CD4-positive, alpha-beta T cell treated with Interleukin-4 for 4 hours (primary cell): ENCODE measurements at places on chromosomes 1 and 21.

DNA sequence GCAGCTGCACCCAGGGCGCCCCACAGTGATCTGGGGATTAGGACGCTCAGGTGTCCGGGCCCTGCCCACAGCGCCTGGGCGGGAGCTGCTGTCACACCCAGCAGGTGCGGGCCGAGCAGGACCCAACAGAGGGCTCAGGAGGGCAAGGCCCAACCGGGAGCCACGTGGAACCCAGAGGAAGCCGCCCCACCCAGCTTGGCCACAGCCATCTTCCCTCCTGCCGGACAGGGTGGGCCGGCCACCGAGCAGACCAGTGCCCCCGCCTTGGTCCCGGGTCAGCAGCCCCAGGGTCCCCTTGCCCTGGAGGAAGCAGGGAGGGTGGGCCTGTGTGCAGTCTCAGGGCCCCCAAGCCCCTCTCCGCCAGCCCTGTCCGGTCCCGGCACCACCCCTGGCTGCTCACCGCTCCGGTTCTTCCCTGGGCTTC is 6.3 kb upstream of the TTLL10 start:
- no peak for DNase-seq

- peak; percentile 65 for DNase-seq
These were observed 15.7 kb upstream of the RCAN1 start for GRCh38 chr21:34630536-34631143.

- no peak for DNase-seq
These were observed 88.5 kb upstream of the VAV3 start for GRCh38 chr1:108053270-108054013.

- DNase-seq: no peak
These were observed 106.4 kb downstream of the CTH start for GRCh38 chr1:70517444-70517843.

DNA sequence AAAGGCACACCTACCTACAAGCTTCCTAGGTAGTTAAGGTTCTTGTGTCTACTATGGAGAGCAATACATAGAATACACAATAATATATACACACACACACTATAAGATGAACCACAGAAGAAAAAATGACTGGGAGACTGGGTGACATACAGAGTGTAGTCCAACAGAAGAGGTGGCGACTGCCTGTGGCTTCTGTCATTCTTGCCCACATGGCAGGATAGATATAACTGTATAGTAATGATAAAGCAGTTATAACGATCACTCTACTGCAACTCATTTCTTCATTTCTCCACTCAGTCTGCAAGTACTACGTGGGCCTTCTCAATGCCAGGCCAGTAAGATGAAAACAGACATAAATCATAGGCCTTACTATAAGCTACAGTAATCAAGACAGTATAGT is 113.8 kb upstream of the EDN2 start:
- DNase-seq: no peak

- peak; percentile 68 for DNase-seq
These were observed 232.9 kb upstream of the SGIP1 start for GRCh38 chr1:66300972-66301451.

GRCh38 chr21:34148826-34149558 is 75.6 kb downstream of the MRPS6 start:
- DNase-seq: no peak

DNA sequence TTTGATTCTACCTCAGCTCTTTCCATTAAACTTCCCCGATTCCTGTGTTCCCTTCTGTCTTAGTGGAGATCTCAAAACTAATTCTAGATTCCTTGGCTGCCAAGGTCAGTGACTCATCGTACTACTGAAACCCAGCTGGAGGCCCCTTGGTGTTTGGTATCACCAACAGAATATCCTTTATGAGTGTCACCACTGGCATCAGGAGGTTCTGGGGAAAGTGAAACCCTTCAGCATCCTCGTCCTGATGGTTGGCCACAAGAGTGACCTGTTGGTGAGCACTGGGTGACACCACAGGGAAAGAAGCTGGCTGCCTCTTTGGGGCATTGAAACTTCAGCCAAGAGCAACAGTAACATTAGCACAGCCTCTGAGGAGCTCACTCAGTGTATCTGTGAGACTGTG is 9.6 kb downstream of the RAB42 start:
- no peak for DNase-seq

DNA sequence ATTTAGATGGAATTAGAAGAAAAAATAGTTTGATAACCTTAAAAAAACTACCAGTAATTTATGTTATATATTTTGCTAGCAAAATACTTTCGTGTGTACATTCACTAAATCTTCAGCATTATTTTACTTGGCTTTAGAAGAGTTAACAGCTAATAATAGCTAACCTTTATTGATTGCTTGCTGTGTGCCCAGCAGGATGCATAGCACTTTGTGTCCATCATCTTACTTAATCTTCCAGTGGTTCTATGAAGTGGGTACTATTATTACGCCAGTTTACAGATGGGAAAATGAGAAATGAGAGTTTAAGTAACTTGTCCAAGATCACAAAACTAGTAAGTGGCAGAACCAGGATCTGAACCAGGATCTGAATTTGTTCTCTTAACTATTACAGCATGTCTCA is 41.7 kb upstream of the GPR25 start:
- no peak for DNase-seq

GRCh38 chr1:8711151-8711550 is 106.3 kb downstream of the RERE start:
- no peak for DNase-seq

GRCh38 chr1:151384584-151384983 is 12.1 kb upstream of the SELENBP1 start:
- DNase-seq: no peak

- DNase-seq: no peak
These were observed 267.7 kb upstream of the C1orf87 start for GRCh38 chr1:60341274-60341673.

DNA sequence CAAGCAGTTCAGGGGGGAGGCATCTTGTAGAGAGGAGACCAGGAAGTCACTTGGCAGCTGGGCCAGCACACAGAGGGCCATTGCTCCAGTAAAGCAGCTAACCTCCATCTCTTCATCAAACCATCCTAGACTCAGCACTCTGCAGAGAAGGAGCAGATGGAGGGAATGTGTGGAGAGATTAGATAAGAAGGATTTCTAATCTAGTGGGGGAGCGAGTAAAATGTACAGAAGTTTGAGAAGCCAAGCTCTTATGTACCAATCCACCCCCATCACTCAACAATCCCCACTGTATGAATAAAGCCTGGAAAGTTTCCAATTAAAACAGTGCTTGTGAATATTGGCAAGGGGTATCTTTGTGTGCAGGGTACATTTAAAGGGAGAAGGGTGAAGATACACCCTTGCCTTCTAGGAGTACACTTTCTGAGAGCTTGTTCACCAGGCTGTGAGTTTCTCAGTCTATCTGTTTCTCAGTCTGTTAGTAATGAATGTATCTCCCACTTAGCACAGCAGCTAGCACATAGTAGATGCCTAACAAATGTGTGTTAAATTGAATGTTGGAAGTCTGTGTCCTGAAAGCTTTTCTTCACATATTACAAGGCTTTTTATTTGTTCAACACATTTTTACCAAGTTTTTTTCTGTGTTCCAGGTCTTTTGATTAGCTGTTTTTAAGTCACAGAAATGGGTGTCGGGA is 142.7 kb upstream of the UBE2U start:
- no peak for DNase-seq

DNA sequence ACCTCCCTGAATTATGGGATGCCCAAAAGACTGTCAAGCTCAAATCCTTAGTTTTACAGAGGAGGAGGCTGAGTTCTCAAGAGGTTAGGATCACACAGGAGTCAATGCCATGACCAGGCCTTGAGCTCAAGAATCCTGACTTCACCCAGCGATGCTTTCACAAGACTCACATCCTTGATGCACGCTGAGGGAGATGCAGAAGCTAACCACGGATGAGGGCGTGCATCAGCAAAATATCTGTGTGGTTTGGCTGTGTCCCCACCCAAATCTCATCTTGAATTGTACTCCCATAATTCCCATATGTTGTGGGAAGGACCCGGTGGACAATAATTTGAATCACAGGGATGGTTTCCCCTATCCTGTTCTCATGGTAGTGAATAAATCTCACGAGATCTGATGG is 133.2 kb downstream of the KCNJ6 start:
- no peak for DNase-seq

DNA sequence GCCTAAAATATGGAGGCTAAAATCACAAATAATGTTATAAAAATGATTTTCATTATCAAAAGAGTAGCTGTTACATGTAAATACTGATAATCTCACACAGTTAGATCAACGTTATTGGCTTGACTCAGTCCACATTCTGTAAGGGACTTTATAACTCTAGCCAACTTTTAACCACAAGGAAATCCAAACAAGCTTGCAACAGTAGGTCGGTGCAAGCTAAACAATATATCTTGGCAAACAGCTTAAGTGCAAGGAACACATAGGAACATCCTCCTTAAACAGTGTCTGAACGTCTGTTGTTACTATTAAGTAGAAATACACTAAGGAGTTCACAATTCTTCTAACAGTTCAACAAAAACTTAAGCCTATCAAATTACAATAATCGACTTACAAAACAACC is 126.7 kb downstream of the EIF4G3 start:
- no peak for DNase-seq

- DNase-seq: no peak
These were observed 19.4 kb upstream of the WASF2 start for GRCh38 chr1:27509127-27510080.

DNA sequence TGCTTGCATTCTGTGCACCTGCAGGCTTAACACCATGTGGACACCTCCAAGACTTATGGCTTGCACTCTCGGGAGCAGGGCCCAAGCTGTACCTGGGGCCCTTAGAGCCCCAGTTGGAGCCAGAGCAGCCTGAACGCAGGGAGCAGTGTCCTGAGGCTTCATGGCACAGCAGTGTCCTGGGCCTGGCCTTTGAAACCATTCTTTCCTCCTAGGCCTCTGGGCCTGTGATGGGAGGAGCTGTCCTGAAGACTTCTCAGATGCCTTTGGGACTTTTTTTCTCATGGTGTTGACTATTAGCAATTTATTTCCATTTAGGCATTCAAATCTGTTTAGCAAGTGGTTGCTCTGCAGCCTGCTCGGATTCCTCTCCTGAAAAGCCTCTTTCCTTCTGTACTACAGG is 11.0 kb downstream of the RPTN start:
- DNase-seq: no peak

- DNase-seq: no peak
These were observed 37.8 kb upstream of the PRELP start for GRCh38 chr1:203437696-203438315.
